ENCODE measurements at places on chromosomes 1 and 21. TPM values are rescaled to one million over a fixed set of nuclear protein-coding genes. Genes with fewer than 3 reads are reported as not detected.

Gene TNFRSF4
- total RNA-seq, result not detected

Gene NBPF4
- total RNA-seq, result not detected

DNA sequence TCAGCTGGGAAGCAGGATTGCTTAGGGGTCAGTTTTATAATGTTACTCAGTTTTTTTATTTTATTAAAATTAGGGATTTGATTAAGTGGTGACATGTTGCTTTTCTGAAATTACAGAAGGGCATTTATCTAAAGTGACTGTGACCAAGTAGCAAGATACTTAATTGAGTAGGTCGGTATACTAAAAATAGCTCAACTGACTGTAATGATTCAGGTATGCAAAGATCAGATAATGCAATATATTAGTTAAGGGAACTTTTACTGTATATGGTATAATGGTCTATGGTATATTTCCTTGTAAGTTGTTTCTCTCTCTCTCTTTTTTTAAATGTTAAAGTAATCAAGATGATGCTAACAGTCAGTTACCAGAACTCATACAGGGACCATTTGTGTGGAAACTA lies 26.2 kb downstream of the RLF start:
- DNase-seq, result no peak

GRCh38 chr1:78437941-78438340 lies 52.8 kb upstream of the PTGFR start:
- no peak for DNase-seq

DNA sequence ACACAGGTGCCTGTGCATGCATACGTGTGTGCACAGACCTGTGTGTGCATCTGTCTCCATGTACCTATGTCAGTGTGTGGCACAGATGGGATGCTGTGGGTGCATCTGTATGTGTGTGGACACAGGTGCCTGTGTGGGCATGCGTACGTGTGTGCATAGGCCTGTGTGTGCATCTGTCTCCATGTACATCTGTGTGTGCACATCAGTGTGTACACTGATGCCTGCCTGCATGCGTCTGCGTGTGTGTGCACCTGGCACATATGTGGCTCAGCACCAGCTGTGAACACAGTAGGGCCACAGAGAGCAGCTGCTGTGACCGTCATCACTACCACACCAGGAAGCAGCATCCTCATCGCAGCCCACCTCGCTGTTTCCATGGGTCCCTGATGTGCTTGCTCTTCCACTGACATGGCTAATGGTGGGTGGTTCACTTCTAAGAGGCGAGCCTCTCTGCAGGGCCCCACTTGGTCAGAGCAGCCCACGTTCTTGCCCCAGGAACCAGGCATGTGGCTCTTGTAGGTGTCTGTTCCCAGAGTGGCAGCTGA lies 9.6 kb upstream of the SPATC1L start:
- peak; percentile 3 for DNase-seq

DNA sequence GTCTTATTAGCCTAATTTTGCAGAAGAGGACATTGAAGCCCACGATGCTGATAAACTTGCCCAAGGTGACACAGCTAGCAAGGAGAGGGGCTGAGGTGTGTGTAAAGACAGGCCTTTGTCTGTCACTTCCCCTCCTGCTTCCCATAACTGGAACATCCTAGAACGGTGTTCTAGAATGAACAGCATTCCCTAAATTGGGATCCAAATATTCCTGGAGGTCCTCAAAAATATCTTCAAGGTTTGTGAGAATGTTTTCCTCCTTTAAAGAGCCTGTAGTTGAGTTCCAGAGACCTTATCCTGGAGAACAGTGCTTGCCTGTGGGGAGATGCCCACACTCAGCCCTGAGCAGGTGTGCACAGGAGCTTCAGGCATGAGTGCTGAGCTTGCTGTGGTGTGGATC lies 41.5 kb upstream of the SAMD13 start:
- DNase-seq, result no peak
